ENCODE measurements at places on chromosomes 3 and 15. TPM values are rescaled to one million over a fixed set of nuclear protein-coding genes. Genes with fewer than 3 reads are reported as not detected.

The VPS39 gene
- 120 TPM for total RNA-seq

The SKOR1 gene
- total RNA-seq, result 1.1 TPM

The EHHADH gene
- total RNA-seq, result 7.5 TPM

The DISP2 gene
- 4.4 TPM for total RNA-seq

The SPTSSB gene
- not detected for total RNA-seq

GRCh38 chr15:60264566-60264965 is 133.2 kb downstream of the ANXA2 start:
- no peaks in the 10 kb centered on the region for H3K4me1 ChIP-seq
- no peaks in the 10 kb centered on the region for H3K27me3 ChIP-seq
- no peaks in the 10 kb centered on the region for H3K36me3 ChIP-seq
- DNase-seq, result no peak
- H3K4me3 ChIP-seq, result no peak overlapping the region

DNA sequence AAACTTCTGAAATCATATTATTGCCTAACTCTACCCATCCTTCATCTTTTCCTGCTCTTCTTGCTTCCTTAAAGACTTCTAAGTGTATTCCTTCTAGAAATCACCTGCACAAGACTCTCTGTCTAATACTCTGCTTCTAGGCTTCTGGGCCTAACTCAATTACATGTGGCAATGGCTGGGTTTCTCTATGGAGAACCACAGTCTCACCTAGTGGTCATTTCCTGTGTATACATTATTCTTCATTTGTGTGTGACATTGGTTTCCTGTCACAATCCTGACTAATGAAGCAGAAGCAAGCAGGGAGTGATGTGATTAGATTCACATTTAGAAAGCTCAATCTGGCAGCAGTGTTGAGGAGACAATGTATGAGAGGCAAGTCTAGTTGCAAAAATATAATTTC is 16.9 kb upstream of the CLDN1 start:
- H3K27me3 ChIP-seq, result no peaks in the 10 kb centered on the region
- DNase-seq, result no peak
- H3K36me3 ChIP-seq, result no peaks in the 10 kb centered on the region
- no peak overlapping the region for H3K27ac ChIP-seq
- no peak overlapping the region for H3K4me3 ChIP-seq
- H3K4me1 ChIP-seq, result no peaks in the 10 kb centered on the region

DNA sequence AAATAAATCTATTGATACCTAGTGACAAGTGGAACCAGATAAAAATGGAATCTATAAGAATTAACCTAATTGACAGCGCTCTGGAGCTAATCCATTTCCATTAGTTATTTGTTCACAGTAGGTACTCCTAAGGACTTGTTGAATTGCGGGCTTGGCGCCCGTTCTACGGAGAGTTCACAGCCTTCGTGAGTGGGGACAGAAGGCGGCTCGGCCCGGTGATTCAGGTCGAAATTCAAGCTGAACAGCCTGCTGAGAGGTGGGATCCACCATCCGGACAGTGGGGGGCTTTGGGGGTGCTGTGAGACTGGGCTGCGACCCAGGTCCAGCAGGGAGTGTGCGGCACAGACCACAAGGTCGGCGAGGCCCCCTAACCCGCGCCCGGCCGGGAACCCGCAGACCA is 779 bp upstream of the CTNNB1 start:
- H3K4me3 ChIP-seq, result peak overlapping the region; percentile 97
- DNase-seq, result peak; percentile 61
- H3K36me3 ChIP-seq, result no peaks in the 10 kb centered on the region
- H3K27me3 ChIP-seq, result no peaks in the 10 kb centered on the region

DNA sequence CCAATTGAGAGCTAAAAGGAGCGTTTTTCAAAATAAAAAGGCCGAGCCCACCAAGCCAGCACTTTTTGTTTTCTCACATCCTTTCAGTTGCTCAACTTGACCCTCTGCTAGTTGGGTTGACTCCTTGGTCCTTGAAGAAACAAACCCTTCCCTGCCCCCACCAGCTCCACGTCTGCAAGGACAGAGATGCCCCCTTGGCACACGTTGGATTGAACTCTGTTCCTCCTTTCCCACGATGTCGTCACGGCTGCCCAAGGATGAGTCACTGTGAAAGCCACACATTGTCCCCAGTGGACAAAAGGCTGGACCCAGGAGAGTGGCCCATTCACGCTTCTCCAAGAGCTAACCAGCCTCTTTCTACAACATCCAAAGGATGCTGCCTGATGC is 43.0 kb upstream of the SPATA12 start:
- DNase-seq, result peak; percentile 49
- H3K36me3 ChIP-seq, result no peaks in the 10 kb centered on the region
- peaks cover 8% of the 10 kb centered on the region for H3K4me1 ChIP-seq
- H3K27me3 ChIP-seq, result no peaks in the 10 kb centered on the region

DNA sequence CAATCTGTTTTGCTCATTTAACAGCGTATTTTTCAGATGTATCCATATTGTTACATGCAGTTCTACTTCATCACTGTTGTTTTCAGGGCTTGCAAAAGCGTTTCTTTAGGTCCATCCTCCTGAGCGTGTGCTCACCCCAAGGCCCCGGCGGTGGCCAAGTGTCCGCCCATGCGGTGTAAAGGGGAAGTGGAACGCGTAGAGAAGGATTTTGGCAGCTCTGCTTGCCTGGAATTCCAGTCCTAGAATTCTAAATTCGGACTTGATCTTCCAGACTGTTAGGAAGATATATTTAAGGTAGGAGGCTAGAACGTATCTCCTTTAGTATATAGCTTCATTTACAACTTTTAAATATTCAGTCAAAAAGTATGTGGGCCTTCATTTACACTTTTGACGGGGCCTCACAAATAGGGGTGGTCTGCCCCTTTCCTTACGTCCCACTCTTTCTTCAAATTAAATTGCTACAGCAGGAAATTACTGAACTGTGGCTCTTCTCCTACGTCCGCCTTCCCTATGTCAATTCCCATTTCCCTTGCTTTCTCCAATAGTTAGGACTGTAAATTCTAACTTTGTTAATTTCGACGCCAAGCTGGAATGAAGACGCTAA is 609 bp upstream of the TBC1D23 start:
- H3K36me3 ChIP-seq, result no peaks in the 10 kb centered on the region
- peaks cover 10% of the 10 kb centered on the region for H3K4me1 ChIP-seq

- no peaks in the 10 kb centered on the region for H3K27me3 ChIP-seq
- no peak overlapping the region for H3K4me3 ChIP-seq
- no peaks in the 10 kb centered on the region for H3K36me3 ChIP-seq
- DNase-seq, result peak; percentile 88
- peaks cover 15% of the 10 kb centered on the region for H3K4me1 ChIP-seq
Observed at GRCh38 chr15:28021281-28022039, 77.7 kb downstream of the OCA2 start.

- DNase-seq, result no peak
- H3K4me1 ChIP-seq, result peaks cover 26% of the 10 kb centered on the region
- H3K27ac ChIP-seq, result no peak overlapping the region
- no peak overlapping the region for H3K4me3 ChIP-seq
- H3K27me3 ChIP-seq, result no peaks in the 10 kb centered on the region
Observed at GRCh38 chr15:84647726-84648125, 6.4 kb downstream of the WDR73 start.

DNA sequence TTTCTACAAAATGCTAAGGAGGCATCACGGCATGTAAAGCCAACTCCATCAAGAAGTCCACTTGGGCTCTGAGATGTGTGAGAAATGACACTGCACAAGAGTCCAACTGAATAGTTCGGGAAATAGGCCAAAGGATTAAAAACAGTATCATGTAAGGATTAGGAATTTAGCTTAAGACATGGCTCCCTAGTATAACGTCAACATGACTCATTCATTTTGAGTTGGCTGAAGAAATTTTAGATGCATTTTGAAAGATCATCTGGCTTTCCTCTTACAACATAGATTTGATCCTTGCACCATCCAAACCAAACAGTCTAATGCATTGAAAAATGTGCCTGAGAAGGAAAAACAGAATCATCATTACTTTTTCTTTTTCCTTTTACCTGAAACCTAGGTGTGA is 109.3 kb upstream of the MME start:
- no peak for DNase-seq
- H3K4me3 ChIP-seq, result no peak overlapping the region
- no peaks in the 10 kb centered on the region for H3K36me3 ChIP-seq
- H3K4me1 ChIP-seq, result no peaks in the 10 kb centered on the region
- no peaks in the 10 kb centered on the region for H3K27me3 ChIP-seq

- DNase-seq, result no peak
- H3K4me3 ChIP-seq, result no peak overlapping the region
- H3K36me3 ChIP-seq, result no peaks in the 10 kb centered on the region
- H3K27ac ChIP-seq, result no peak overlapping the region
Observed at GRCh38 chr3:105988540-105989212, 119.9 kb upstream of the CBLB start.

- no peaks in the 10 kb centered on the region for H3K36me3 ChIP-seq
- no peak overlapping the region for H3K4me3 ChIP-seq
- H3K27ac ChIP-seq, result no peak overlapping the region
- DNase-seq, result no peak
- no peaks in the 10 kb centered on the region for H3K27me3 ChIP-seq
Observed at GRCh38 chr3:10901296-10901945, 85.4 kb downstream of the SLC6A11 start.

DNA sequence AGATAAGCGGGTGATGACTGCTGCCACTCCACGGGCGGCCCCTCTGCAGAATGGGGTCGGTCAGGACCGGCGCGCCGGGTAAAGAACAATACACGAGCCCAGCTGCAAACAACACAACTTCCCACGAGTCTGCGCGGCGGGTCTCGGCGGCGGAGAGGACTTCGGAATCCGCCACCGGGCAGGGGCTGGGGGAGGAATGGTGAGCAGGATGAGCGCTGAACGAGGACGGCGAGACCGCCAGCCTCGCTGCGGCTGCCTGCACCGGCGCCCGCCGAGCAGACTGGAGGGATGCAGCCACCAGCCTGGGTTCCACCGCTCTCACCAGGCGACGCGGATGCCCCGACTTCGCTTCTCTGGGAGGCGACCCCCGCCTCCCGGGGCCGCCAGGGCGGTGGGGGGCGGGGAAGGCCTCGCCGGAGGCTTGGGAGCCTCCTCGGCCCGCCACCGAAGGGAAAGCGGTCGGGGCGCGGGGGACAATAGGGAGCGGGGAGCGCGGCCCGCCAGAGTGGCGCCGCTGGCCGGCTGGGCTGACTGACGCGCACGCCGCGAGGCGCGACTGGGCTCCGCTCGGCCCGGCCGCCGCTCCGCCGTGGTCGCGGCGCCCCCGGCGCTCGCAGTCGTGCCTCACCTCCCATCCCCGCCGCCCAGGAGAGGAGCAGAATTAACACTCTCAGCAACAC is 515 bp downstream of the ADAM10 start:
- no peaks in the 10 kb centered on the region for H3K36me3 ChIP-seq
- H3K4me1 ChIP-seq, result peaks cover 13% of the 10 kb centered on the region
- H3K27me3 ChIP-seq, result no peaks in the 10 kb centered on the region
- H3K27ac ChIP-seq, result peak overlapping the region; percentile 95
- peak overlapping the region; percentile 92 for H3K4me3 ChIP-seq
- DNase-seq, result peak; percentile 65

All from testis (tissue), 5 donors.